ENCODE measurements at places on chromosomes 5 and 9. TPM values are rescaled to one million over a fixed set of nuclear protein-coding genes. Genes with fewer than 3 reads are reported as not detected.
A peak's percentile ranks its signal among the peaks of the same experiment; 100 is the strongest.

DNA sequence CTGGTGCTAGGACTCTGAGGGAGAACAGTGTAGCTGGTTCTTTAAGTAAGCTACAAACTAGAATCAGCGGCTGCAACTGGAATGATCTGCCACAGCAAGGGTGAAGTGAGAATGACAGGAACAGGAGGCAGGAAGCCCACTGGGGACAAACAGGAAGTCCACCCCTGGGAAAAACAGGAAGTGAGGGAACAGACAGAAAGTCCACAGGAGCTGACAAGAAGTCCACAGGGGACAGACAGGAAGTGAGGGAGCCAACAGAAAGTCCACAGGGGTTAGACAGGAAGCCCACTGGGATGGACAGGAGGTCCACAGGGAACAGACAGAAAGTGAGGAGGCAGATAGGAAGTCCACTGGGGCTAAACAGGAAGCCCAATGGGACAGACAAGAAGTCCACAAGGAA lies 15.5 kb downstream of the ADAMTS16 start:
- no peak for DNase-seq

- DNase-seq = peak; percentile 80
Observed at GRCh38 chr9:95313010-95313498, 4.5 kb downstream of the FANCC start.

- no peak for DNase-seq
Observed at GRCh38 chr9:131276094-131276888, at the start of gene FAM78A. Gene FAM78A (minus strand): TSS chr9:131276510. CDS start chr9:131276179, 331 bp downstream.

GRCh38 chr9:5310851-5311250 lies 6.3 kb upstream of the RLN2 start:
- DNase-seq = no peak

DNA sequence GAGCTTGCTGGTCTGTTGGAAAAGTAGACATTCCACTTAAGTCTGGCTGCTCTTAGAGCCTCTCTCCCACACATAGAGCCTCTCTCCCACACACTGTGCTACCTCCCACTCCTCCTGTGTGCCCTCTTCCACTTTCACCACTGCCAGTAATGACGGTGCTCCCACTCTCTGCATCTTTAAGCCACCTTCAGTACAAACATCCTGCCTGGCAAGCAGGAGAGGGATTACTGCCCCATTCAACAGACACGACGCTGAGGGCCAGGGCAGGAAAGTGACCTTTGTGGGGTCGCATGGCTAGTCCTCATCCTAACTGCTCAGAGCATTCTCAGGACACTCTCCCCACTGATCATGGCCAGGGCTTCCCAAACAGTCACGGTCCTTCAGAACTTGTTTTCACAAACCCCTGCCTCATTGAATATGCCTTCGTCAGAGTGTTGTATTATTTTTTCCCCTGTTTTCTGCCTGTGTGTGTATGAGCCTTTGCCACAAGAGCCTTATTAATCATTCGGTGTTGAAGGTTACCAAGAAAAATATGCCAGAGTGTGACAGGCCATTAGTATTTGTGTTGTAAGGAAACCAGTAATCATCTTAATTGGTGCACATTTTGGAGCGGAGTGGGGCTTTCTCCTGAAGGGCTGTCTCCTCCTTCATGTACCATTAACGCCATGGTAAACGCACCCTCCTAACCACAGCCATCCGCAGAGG lies 87.1 kb upstream of the SAP30L start:
- no peak for DNase-seq

DNA sequence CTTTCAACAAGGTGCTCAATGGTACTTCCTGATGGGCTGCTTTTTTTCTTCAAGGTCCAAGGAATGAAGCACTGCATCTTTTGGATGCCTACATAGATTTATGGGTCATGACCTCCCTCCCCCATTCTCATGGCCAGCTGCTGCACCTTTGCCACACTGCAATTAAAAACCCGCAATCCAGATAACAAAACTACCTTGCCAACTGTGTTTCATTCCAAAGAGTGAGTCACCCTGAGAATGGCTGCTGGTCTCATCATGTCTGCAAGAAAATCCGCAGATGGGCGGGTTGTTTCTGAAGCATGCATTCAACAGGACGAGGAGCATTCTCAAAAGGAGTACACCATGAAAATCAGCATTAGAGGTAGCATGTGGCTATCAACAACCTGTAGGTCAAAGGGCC lies 139.8 kb downstream of the ELAVL2 start:
- DNase-seq = no peak

DNA sequence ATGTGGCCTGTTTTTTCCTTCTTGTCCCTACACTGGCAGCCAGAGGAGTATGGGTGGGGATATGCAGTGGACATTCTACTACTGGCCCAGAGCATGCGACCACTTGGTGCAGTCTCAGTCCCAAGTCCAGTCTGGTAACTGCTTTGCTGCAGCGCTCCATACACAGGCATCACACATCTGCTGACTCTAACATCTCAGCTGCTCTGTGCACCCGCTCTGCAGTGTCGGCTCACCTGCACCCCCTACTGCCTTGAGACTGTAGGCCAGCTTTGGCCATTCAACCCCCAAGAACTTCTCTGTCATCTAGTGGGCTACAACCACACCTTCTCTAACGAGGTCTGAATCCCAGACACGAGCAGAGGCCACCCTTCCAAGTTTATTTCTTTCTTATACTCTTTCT lies 46.4 kb upstream of the SLCO6A1 start:
- DNase-seq = no peak

Gene EGR1
- 412 TPM for total RNA-seq
